Subcutaneous preadipocyte (primary cell): ENCODE measurements at places on chromosomes 11 and 22. TPM values are rescaled to one million over a fixed set of nuclear protein-coding genes. Genes with fewer than 3 reads are reported as not detected.

Gene VPREB1
- not detected in 2 replicates for total RNA-seq

Gene CEP164
- total RNA-seq, result 26.5 and 41.1 TPM in 2 replicates

Gene SLC6A5
- not detected in 2 replicates for total RNA-seq

Gene OMP
- total RNA-seq, result 0.37 and 0.98 TPM in 2 replicates

Gene OR56A1
- total RNA-seq, result not detected in 2 replicates

Gene OR4X2
- not detected in 2 replicates for total RNA-seq

Gene TEAD1
- 71.3 and 131 TPM in 2 replicates for total RNA-seq

Gene PKP3
- total RNA-seq, result 1.8 and 2.5 TPM in 2 replicates

Gene SAA4
- not detected in 2 replicates for total RNA-seq

Gene GGT1
- 0.39 and 1.1 TPM in 2 replicates for total RNA-seq

Gene CRELD2
- total RNA-seq, result 46.7 and 52.2 TPM in 2 replicates

Gene SLC25A22
- 16.5 and 25.6 TPM in 2 replicates for total RNA-seq

Gene GGT5
- 22.0 and 24.0 TPM in 2 replicates for total RNA-seq

Gene ZBTB16
- 37.1 and 76.4 TPM in 2 replicates for total RNA-seq
